ENCODE measurements at places on chromosomes 2 and 18.

DNA sequence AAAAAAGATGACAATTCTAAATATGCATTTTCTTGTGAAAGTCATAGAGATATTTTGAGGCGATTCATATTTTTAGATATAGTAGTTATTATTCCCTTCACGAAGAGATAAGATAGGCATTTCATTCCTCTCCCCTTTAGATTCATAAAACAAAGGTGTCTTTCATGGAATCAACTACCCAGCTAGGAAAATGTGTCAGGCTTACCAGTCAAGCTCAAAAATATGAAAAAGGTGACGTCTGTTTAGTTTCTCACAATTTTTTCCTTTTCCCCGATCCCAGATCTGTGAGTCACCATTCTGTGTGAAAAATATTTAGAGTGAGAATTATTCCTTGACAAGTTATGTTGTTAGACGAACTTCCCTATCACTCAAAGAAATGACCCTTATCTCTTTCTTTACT lies 95.4 kb upstream of the FN1 start:
- DNase-seq = no peak

DNA sequence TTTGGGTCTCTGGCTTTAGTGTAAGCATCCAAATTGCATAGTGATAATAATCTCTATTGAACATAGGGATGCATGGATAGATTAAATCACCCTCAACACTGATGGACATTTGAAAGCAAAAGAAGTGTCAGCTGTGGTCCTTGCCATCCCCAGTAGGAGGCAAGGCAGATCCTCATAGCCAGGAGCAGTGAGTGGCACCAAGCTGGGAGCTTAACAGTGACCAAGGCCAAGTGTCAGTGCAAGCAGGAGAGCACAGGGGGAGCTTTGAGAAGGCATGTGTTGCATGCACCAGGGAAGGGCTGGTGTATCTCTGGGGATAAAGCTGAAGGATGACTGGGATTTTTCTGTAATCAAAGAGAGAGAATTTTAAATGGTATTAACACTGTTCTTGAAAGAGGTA lies 14.7 kb downstream of the SLC14A1 start:
- no peak for DNase-seq

- DNase-seq = no peak
These were observed 28.8 kb upstream of the IGFBP5 start for GRCh38 chr2:216724190-216724589.

DNA sequence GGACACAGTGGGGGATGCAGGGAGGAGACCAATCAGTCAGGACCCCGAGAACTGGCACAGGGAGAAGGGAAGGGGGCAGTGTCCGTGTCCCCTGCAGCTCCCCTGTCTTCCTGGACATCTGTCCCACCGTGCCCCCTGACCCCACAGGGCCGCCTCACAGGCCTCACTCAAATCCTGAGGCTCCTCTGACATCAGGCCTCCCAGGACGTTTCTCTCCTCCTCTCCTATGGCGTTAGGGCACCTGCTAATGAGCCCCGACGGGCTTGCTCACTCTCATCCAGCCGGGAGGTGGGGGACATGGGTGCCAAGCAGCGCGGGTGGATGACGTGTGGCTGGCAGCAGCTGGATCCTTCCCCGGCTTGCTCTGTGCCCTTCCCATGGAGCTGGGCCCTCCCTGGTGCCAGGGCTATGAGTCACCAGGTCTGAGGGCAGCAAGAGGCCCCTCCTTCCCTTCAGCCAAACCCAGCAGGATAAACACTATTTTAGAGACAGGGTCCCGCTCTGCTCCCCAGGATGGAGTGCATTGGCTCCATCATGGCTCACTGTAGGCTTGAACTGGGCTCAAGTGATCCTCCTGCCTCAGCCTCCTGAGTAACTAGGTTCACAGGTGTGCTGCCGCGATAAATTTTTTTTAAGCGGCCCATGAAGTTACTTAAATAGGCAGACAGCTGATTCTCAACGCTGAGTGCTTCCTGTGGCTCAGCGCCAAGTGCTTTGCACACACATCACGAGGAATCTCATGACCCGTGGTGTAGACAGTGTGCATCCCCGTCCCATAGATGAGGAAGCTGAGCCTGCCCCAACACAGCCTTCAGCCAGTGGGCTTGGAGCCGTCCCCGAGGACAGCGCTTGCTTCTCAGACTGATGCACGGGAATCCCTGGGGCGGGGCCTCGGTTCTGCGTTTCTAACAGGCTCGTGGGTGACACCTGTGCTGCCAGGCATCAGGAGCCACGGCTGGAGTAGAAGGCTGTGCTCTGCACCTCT lies 64.5 kb upstream of the HDAC4 start:
- DNase-seq = no peak

- DNase-seq = no peak
These were observed 542.1 kb upstream of the ID2 start for GRCh38 chr2:8139668-8140200.

DNA sequence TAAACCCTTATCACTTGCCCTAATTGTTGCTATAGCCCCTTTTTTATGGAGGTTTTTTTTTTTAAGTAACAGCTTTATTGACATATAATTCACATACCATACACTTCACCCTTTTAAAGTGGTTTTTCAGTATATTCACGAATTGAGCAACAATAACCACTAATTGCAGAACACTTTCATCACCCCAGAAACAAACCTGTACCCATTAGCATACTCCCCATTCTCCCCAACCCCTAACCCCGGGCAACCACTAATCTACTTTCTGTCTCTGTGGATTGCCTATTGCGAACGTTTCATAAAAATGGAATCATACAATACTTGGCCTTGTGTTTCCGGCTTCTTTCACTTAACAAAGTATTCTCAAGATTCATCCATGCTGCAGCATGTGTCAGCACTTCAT lies 213.6 kb downstream of the ATAD2B start:
- DNase-seq = no peak

DNA sequence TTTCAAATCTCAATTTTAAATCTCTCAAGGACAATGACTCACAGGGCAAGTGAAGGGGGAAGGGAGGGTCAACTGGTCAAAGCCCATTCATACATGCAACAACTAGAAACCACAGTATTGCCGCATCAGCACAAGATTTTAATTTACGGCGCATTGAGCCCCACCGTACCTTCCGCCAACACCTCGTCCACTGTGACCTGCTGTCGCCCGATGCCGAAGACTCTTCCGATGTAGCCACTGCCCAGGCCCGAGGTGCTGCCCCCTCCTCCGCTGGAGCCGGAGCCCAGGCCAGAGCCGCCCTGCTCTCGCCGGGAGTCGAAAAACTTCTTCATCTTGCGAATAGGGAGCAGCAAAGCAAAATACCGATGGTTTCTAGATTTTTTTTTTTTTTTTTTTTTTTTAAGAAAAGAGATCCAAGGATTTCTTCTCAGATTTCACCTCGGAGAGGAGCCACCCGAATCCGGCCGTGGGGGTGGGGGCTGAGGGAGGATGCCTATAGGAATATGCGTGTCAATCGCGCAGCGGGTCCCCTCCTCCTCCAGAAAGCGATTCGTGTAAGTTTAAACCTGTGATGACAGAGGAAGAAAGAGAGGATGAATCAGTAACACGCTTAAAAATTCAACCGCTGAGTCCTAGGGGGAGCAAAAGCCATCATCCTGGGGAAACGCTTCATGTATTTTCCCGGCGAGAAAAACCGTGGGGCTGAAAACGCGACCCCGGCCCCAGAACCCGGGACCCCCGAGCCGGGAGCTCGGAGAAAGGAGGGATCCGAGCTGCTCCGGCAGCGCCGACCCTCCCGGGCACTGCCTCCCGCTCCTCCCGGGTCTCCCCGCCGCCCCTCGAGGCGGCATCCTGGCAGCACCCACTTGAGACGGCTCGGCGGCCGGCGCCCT lies 584 bp downstream of the AAK1 start:
- peak; percentile 57 for DNase-seq

DNA sequence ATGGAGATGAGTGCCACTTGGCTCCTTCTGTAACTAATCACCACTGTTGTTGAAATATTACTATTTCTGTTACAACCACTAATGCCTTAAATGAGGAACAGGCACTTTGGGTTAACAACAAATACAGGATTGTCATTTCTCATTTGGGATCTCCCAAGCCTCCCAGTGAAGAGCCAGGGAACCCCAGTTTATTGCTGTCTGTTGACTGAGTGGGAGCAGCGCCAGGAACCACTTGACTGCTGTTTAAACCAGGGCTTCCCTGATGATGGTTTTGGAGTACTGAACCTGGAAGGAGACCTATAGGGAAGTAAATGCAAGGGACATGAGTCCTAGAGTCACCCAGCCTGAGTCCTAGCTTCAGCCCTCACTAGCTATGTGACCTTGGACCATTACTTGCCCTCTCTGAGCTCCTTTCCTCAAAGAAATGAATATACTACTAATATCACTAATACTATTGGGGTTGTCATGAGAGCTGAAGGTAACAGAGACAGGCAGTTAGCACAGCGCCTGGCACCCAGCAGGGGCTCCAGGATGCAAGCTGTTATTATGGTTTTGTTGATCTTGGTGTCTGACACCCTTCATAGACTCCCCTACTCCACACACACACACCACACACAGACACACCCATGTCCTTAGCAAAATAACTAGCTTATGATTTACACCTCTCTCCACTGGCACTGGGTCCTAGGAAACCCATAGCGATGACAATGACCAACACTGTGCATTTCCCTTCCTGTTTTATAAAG lies 104.2 kb upstream of the FZD7 start:
- no peak for DNase-seq

GRCh38 chr18:53850902-53851301 lies 373.6 kb downstream of the MBD2 start:
- no peak for DNase-seq

DNA sequence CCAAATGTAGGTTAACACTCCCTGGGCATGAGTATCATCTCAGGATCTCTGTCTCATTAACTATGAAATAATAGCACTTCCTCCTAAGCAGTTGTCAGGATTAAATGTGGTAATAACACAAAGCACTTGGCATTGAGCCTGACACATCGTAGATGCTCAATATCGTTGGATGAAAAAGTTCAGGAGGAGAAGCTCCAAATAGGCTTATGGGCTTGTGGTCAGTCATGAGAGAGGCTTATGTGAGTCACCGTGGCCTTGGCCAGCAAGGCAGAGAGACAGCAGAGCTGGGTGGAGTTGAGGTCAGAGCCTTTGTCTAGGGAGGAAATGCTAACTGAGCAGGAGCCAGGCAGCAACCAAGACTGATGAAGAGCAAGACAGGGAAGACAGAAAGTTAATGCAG lies 68.3 kb upstream of the PPM1B start:
- DNase-seq = no peak

DNA sequence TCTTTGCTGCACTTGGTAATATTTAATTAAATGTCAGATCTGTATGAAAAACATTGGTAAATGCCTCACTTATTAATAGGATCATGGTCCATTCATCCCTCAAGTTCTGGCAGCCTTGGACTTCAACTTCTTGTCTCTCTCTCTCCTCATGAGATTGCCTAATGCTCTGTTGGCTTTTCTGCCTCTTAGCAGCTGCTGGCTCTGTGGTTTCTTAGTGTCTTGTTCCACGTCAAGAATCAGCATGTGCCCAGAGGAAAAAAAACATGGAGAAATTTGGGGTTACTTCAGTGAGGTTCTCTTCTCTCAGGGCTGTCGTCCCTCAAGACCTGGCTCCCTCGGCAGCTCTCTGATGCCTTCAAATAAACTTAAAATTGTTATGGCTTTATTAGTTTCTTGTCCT lies 75.4 kb downstream of the TAF4B start:
- DNase-seq = no peak

DNA sequence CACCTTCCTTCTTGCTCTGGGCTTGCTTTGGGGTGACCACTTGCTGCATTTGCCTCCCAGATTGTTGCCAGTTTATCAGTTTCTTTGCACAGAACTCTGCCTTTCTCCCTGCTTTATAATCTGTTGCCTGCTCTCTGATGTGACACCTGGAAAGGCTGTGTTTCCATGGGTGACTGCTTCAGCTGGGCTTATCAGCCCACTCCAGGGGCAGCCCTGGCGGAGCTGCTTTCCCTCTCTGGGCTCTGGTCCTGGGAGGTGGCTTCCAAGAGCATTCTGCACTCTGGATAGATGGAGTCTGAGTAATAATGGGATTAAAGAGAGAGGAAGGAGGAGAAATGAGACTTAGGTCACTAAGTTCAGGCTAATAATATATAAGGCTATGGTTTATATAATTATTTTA lies 352.7 kb downstream of the TSN start:
- no peak for DNase-seq

- DNase-seq = no peak
These were observed 125.1 kb upstream of the EPAS1 start for GRCh38 chr2:46171996-46172546.

GRCh38 chr2:240624950-240625621 lies at the start of gene GPR35:
Gene GPR35, plus strand, starts transcription at chr2:240625480. Its CDS starts 4,473 bp downstream, at chr2:240629953.
- DNase-seq = no peak

GRCh38 chr2:43557196-43557595 lies 38.6 kb downstream of the THADA start:
- DNase-seq = no peak

GRCh38 chr2:126864861-126865260 lies 33.8 kb upstream of the TEX51 start:
- no peak for DNase-seq

DNA sequence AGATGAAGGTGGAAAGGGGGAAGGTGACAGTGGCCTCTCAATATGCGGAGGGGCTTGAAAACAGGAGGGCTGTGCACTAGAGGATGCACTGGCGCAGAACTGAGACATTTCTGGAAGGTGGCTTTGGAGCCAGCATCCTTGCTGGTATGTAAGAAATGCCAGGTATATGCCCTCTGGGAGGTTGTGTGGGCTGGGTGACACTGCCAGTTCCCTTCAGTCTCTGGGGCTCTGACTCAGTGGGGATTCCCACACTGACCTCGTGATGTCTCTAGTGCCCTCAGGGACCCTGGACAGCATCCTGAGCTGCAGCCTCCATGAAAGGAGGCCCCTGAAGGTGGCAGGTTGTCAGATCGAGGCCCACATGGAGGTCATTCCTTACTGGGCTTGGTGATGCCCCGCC lies 74.0 kb downstream of the AGAP1 start:
- DNase-seq = no peak

DNA sequence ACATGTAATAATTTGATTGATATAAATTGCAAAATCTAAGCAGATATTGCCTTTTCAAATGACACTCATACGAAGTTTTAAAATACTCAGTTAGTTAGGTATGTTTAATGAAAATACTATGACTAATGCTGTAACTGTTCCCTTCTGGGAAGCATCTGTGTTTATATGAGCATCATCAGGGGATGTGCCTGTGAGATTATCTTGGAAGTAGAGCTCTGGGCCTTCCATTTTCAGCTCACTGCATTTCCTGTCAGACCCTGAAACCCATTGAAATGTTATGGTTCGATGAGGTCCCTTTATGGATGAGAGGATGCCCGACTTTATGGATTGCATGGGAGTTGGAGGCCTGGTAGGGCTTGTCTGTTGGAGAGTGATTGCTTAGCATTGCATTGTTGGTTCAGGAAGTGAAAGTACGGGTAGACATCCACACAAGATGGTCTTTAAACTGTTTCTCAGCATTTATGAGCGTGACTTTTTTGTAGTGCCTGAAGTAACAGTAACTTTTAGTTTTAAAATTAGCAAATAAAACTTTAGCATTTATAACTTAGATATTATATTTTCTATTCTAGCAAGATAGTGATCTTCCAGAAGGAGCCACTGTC lies 28.7 kb downstream of the ELP2 start:
- no peak for DNase-seq

- no peak for DNase-seq
These were observed 64.5 kb upstream of the ADAM23 start for GRCh38 chr2:206378835-206379234.

- no peak for DNase-seq
These were observed 160.2 kb upstream of the NCK2 start for GRCh38 chr2:105584435-105585010.

Measured in NCI-H2227 treated with DMSO at 0.1 percent for 48 hours (cell line).